Activated T-helper 1 cell treated with anti-CD3 and anti-CD28 coated beads, Interleukin-12 subunit alpha, Interleukin-12 subunit beta, Interleukin-2, Interleukin-4 antibody, amounts not matched to agents 30 ng/mL and 10 ng/mL and 1 ng/mL, durations not matched to agents 14 hours and 24 hours and 36 hours (primary cell): ENCODE measurements at places on chromosomes 5 and 9. TPM values are rescaled to one million over a fixed set of nuclear protein-coding genes. Genes with fewer than 3 reads are reported as not detected.

DNA sequence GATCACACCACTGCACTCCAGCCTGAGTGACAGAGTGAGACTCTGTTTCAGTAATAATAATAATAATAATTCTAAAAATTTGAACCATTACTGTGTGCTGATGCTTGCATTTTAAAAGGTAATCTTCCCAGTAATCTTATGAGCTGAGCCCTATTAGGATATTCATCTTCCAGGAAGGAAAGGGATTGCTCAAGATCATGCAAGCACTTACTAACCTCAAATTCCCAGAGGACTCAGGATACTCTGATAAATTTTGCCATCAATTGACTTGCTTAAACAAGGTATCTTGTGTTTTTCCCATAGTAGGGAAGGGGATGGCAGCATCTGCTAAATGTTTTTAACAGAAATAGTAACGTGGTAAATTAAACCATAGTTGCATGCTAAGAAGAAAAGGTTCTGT lies 176.4 kb upstream of the MRPS30 start:
- no peak overlapping the region for H3K27ac ChIP-seq
- DNase-seq = no peak
- H3K27me3 ChIP-seq = no peaks in the 10 kb centered on the region
- H3K36me3 ChIP-seq = no peaks in the 10 kb centered on the region

DNA sequence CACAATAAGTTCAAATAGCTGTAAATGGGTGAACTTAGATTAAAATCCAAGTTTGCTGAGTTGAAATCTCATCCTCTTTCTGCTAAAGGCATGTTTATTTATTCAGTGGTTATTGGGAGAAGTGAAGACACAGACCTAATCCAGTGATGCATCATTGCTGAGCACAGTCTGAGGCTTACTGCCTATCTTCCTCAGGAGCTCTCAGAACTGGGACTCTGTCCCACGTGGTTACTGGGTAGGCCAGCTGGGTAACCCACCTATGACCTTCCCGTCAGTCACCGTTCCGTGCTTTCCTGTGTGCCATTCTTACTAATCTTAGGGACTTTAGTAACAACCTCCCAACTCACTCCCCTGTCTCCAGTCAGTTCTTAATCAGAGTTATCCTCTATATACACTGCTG lies 226.8 kb upstream of the ATP10B start:
- H3K4me1 ChIP-seq = no peaks in the 10 kb centered on the region

GRCh38 chr9:83047839-83048775 lies 14.8 kb downstream of the RASEF start:
- no peak for DNase-seq
- no peaks in the 10 kb centered on the region for H3K36me3 ChIP-seq
- no peak overlapping the region for H3K4me3 ChIP-seq
- H3K27ac ChIP-seq = no peak overlapping the region

Gene NEUROG1
- not detected in 2 replicates for total RNA-seq

GRCh38 chr5:152990217-152990616 lies 500.3 kb upstream of the GRIA1 start:
- no peaks in the 10 kb centered on the region for H3K27me3 ChIP-seq
- no peak overlapping the region for H3K4me3 ChIP-seq
- H3K27ac ChIP-seq = no peak overlapping the region
- no peaks in the 10 kb centered on the region for H3K36me3 ChIP-seq
- no peaks in the 10 kb centered on the region for H3K4me1 ChIP-seq

Gene KIF27
- 2.9 TPM in 2 replicates for total RNA-seq

GRCh38 chr5:66821688-66822429 lies 225.7 kb downstream of the MAST4 start:
- peak overlapping the region; percentile 74 for H3K4me3 ChIP-seq
- DNase-seq = peak; percentile 56
- peaks cover 9% of the 10 kb centered on the region for H3K36me3 ChIP-seq
- H3K27me3 ChIP-seq = no peaks in the 10 kb centered on the region

DNA sequence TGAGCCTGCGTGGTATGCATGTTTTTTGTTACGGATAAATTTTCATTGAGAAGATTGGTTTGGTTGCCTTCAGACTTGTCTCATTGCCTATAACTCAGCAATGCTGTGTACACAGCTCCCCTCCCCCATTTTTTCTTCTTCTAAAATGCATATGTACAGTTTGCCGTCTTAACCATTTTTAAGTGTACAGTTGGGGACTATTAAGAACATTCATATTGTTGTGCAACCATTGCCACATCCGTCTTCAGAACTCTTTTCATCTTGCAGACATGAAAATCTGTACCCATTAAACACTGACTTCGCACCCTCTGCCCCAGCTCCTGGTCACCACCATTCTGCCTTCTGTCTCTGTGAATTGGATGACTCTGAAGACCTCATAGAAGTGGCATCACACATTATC lies 6.2 kb downstream of the EXOC3 start:
- H3K4me3 ChIP-seq = no peak overlapping the region
- peaks cover 82% of the 10 kb centered on the region for H3K36me3 ChIP-seq
- peak overlapping the region; percentile 7 for H3K27ac ChIP-seq
- no peak for DNase-seq

GRCh38 chr5:150621301-150621700 lies 19.2 kb upstream of the SYNPO start:
- H3K4me1 ChIP-seq = peaks cover 16% of the 10 kb centered on the region
- H3K27me3 ChIP-seq = peaks cover 17% of the 10 kb centered on the region
- no peak overlapping the region for H3K27ac ChIP-seq
- no peak for DNase-seq
- no peaks in the 10 kb centered on the region for H3K36me3 ChIP-seq
- H3K4me3 ChIP-seq = no peak overlapping the region

DNA sequence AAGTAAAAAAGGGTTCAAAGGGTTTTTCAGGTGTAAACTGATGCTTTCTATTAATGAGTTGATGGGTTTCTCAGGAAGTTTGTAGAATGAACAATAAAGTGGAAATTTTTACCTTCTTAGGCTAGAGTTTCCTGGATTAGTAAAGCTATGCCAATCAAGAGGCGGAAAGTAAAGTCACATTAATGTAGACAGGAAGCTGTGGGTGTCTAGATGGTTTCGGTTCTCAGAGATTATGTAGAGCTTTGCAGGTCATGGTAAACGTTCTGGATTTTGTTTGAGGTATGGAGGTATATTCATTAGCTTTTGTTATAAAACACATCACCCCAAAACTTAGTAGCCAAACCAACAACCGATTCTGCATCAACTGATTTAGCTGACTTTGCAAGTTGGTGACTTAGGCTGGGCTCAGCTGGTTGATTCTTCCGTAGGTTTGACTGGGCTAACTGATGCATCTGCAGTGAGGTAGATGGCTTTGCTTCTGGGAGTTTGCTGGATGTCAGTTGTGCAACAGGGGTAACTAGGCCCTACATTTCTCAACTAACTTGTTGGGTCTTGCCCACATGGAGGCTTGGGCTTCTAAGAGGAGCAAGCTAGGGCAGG lies 273.8 kb downstream of the MSX2 start:
- no peak for DNase-seq
- no peak overlapping the region for H3K4me3 ChIP-seq
- no peaks in the 10 kb centered on the region for H3K36me3 ChIP-seq
- no peak overlapping the region for H3K27ac ChIP-seq
- peaks cover 1% of the 10 kb centered on the region for H3K27me3 ChIP-seq
- H3K4me1 ChIP-seq = no peaks in the 10 kb centered on the region

DNA sequence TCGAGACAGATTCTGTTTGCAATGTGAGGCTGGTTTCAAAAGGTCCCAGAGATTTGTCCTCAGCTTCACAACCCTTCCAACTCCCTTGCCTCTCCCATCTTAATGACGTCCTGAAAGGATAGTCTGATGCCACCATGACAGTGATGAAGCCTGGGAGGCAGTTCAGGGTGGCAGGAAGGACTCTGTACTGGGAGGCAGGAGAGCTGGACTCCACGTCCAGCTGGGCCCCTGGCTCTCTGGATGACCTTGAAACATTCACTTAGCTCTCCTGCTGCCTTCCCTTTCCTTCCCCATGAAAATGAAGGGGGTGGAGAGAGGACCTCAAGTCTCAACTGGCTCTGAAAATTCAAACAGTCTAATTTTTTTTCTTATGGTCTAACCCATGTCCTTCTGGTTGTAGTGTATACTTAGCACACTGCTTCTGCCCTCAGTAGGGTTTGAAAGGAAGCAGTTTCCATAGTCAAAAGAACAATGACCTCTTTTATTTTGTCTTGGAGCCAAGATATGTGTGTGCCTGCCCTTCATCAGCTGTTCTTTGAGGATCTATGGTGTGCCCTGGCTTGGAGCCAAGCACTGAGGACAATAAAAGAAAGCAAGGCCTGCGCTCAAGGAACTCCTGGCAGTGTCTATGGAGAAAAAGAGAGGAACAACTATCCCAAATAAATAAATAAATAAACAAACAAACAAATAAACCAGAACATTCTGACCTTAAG lies 188.3 kb downstream of the GRIA1 start:
- H3K36me3 ChIP-seq = no peaks in the 10 kb centered on the region
- H3K4me1 ChIP-seq = no peaks in the 10 kb centered on the region
- H3K27me3 ChIP-seq = no peaks in the 10 kb centered on the region

GRCh38 chr5:178590141-178590923 lies at the start of gene COL23A1:
Gene COL23A1, minus strand, starts transcription at chr5:178590393.
- DNase-seq = peak; percentile 31
- peak within 1 kb of the TSS; percentile 75 for H3K4me3 ChIP-seq
- H3K27me3 ChIP-seq = peaks cover 37% of the 10 kb centered on the region

- peaks cover 10% of the 10 kb centered on the region for H3K27me3 ChIP-seq
- no peak overlapping the region for H3K4me3 ChIP-seq
- H3K27ac ChIP-seq = no peak overlapping the region
These were observed 53.4 kb upstream of the GLIS3 start for GRCh38 chr9:4353236-4353635.

Gene ARHGEF37
- total RNA-seq = 0.70 and 0.86 TPM in 2 replicates

GRCh38 chr9:18138656-18139055 lies 335.3 kb upstream of the ADAMTSL1 start:
- no peaks in the 10 kb centered on the region for H3K4me1 ChIP-seq
- H3K36me3 ChIP-seq = no peaks in the 10 kb centered on the region
- no peak for DNase-seq
- no peak overlapping the region for H3K27ac ChIP-seq
- no peak overlapping the region for H3K4me3 ChIP-seq

GRCh38 chr5:108145351-108145750 lies 236.5 kb downstream of the FBXL17 start:
- H3K27ac ChIP-seq = no peak overlapping the region
- H3K4me1 ChIP-seq = peaks cover 5% of the 10 kb centered on the region
- H3K36me3 ChIP-seq = no peaks in the 10 kb centered on the region
- no peak overlapping the region for H3K4me3 ChIP-seq
- DNase-seq = no peak

GRCh38 chr9:125425170-125425897 lies 163.7 kb downstream of the GAPVD1 start:
- H3K36me3 ChIP-seq = no peaks in the 10 kb centered on the region
- no peak overlapping the region for H3K27ac ChIP-seq
- no peaks in the 10 kb centered on the region for H3K27me3 ChIP-seq
- DNase-seq = no peak
- no peaks in the 10 kb centered on the region for H3K4me1 ChIP-seq
- no peak overlapping the region for H3K4me3 ChIP-seq

DNA sequence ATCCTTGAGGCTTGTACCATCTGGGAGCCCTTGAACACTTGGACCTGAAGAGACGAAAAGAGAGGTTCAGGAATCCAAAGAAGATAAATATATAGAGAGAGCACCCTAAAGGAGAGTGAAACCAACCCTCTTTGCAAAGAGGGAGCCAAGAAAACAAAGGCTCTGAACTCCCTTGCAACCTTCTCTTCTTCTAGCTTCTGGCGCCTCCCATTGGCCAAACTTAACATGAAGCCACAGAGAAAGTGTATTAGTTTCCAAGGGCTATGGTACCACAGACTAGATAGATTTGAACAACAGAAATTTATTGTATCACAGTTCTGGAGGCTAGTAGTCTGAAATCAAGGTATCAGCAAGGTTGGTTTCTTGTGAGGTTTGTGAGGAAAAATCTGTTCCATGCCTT lies 175.1 kb downstream of the HCN1 start:
- no peak for DNase-seq
- no peak overlapping the region for H3K27ac ChIP-seq
- no peaks in the 10 kb centered on the region for H3K4me1 ChIP-seq
- H3K4me3 ChIP-seq = no peak overlapping the region
- H3K27me3 ChIP-seq = no peaks in the 10 kb centered on the region
- no peaks in the 10 kb centered on the region for H3K36me3 ChIP-seq

DNA sequence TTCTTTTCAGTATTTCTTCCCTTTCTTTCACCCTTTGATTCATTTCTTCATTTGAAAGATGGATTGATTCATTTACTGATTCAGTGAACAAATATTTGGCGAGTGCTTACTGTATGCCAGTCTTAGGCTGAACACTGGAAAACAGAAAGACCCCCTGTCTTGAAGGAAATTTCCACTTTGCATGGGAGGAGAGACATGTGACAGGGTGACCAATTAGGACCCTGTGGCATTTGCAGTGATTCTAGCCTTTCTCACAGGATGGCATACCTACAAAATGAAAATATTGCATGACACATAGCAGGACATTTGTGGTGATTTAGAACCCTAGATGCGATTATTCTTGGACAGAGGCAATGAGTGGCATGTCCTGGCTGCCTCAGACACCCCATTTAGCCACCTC lies 407.2 kb upstream of the SGCD start:
- H3K27ac ChIP-seq = no peak overlapping the region
- H3K4me3 ChIP-seq = no peak overlapping the region
- DNase-seq = no peak
- H3K27me3 ChIP-seq = no peaks in the 10 kb centered on the region

Gene DDX4
- 0.12 TPM in 1 of 2 replicates, not detected in the other for total RNA-seq

DNA sequence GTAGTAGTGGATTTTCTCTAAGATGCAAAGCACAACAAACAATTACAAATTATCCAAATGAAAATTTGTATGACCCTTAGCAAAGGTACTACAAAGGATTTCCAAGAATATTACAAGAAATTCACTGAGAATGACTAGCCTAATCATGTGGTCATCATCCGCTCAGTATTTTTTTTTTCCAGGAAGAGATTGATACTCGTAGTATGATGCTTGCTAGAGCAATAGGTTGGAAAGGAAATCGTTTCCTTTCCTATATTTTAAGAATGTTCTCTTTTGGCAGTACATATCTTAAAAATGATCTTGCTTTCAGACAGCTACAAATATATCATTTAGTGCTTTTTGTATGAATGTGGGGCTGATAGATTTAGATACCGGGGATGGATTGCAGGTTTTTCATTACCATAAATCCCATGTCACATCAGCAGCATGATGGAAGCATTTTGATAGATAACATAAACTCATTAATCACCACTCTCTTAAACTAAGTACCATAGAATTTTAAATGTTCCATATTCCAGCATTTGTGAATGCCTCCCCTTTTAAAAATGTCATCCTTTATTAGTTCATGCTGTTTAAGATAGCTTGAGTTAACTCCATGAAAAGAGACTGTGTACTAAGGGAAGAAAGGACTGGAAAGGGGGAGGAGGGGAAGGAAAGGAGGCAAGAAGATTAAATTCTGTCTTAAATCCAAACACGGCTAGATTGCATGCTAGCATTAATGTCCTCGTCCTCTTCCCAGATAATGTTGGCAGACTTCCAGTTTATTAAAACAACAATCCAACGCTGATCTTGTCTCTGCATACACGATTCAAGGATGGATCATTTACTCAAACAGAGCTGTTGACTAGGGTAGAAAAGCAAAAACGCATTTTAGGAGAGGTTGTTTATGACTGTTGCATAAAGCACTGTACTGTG lies 311.7 kb upstream of the ZNF608 start:
- no peaks in the 10 kb centered on the region for H3K36me3 ChIP-seq
- H3K27ac ChIP-seq = no peak overlapping the region
- H3K4me1 ChIP-seq = no peaks in the 10 kb centered on the region
- no peak overlapping the region for H3K4me3 ChIP-seq
